Epithelial cell of proximal tubule (primary cell): ENCODE measurements at places on chromosomes 12 and 14. TPM values are rescaled to one million over a fixed set of nuclear protein-coding genes. Genes with fewer than 3 reads are reported as not detected.

Gene NTN4
- 110 and 120 TPM in 2 replicates for total RNA-seq

GRCh38 chr14:22718091-22718490 is 48.4 kb upstream of the OXA1L start:
- no peak for DNase-seq

- DNase-seq: no peak
Observed at GRCh38 chr14:91416744-91417119, 888 bp downstream of the CCDC88C start.

GRCh38 chr12:5557906-5558305 is 126.0 kb downstream of the NTF3 start:
- no peak for DNase-seq

GRCh38 chr14:25381498-25381897 is 331.6 kb upstream of the STXBP6 start:
- no peak for DNase-seq
